ENCODE measurements at places on chromosomes 13 and 19.
A peak's percentile ranks its signal among the peaks of the same experiment; 100 is the strongest.

- no peak for DNase-seq
These were observed 4.8 kb downstream of the TSKS start for GRCh38 chr19:49758292-49758691.

DNA sequence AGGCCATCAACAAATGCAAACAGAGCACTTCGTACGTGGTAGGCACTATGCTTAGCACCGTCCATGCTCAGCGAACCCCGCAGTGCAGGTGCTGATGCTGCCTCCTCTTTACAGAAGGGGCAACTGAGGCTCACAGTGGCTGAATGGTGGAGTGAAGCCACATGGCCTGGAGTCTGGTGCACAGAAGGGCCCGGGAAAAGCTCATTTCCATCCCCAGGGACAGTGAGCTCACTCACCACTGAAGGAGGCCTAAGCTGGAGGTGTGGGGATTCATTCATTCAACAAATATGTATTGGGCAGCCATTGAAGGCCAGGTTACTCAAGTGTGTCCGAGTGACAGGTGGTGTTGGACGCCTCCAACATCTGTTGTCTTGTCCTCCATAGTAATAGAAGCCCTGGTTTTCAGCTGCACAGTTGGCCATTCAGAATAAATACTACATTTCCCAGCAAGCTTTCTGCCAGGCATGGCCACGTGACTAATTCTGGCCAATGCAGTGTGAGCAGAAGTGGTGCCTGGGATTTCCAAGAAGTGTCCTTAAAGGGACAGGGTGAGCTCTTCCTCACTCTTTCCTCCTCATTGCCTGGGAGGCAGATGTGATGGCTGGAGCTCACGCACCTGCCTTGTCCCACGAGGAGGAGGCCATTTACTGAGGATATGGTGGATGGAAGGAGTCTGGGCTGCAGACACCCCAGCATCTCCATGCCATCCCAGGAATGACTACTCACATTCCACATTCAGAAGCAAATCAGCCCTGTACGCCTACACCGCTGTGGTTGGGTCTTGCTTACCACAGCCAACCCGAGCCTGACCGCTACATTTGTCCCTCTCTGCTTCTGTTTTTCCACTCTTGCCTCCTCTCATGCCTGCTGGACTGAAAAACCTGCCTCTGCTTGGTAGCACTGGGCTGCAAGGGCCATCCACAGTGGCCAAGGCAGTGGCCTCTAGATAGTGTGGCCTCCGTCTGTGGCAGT lies 2.3 kb upstream of the ZNRF4 start:
- no peak for DNase-seq

DNA sequence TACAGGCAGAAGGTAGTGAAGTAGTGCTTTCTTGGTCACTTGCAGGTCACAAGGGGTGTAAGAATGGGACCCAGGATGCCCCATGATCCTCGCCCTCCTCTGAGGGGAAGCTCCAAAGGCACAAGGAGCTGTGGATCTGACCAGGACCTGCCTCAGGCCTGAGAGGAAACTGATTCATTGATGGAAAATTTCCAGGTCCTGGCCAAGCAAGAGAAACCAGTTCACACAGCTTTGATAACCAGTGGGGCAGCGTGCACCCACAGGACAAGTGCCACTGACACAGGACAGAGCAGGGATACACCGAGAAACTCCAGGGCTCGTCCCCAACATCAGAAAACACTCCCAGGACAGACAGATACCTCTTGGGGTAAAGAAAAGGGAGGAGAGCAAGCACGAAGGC lies 177.1 kb downstream of the RBM26 start:
- DNase-seq: no peak

DNA sequence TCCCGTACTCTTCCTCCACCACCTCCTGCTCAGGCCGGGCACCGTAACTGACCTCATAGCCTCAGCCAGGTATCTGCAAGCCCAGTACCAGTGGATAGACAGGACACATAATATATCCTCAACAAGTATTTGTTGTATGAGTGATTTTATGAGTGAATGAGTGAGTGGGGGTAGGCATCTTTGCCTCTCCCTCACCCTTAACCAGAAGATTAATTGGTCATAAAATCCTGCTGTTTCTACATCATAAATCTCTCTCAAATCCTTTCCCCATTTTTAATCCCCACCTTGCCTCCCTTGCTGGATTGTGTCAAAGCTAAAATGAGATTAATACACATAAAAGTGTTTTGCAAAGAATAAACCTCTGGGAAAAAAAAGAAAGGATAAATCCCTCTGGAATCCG lies 44.4 kb upstream of the HMGB1 start:
- DNase-seq: no peak

GRCh38 chr19:52369559-52370340 lies at the start of gene ZNF880:
ZNF880 (plus strand) TSS chr19:52369923; CDS start chr19:52369966, 43 bp downstream.
- peak; percentile 43 for DNase-seq

DNA sequence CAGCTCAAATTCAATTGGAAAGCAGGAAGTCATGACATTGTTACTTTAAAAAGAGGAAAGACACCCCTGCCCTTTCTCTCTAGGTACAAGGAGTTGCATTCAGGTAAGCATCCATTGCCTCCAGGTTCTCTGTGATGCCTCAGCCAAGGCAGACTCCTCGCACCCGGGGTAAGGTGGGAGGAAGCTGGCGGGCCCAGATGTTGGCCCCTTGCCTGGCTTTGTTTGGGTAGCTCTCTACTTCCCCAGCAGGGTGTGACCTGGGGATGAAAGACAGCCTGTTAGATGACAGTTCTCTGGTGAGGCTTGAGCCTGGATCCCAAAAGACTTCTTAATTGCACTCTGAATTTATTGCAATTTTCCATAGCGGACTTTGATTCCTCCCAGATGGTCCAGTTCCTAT lies 25.6 kb downstream of the SHISA2 start:
- no peak for DNase-seq

DNA sequence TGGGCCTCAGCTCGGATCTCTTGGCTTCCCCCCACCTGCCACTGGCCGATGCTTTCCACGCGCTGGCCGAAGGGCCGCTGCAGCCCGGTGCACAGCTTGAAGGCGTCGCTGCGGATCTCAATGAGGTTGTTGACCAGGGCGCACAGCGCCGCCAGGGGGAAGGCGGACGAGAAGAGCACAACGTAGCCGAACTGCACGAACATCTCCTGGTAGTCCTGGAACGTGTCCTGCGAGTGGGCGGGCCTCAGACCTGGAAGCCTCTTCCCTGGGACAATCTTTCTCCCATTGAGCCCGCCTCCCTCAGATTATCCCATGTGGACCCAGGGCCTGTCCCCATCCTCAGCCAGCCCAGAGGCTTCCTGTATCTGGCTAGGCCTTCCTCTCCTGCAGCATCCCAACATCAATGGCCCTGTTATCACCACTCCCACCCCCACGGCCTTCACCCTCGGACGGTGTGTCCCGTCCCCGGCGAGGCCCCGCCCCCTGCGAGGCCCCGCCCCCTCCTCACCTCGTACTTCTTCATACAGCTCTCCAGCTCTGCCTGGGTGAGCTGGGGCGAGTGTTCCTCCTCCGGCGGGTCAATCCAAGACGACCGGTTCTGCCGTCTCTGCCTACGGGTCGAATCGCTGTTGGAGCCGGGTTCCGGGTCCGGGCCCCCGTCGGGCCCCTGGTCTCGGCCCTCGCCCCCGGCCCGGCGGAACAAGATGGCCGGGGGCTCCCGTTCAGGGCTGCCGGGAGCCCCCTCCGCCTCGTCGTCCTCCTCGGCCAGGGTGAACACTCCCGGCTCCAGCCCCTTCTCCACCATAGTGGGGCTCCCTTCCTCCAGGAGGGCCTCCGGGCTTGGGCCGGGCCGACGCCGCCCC lies 6.8 kb downstream of the ANO8 start:
- no peak for DNase-seq

- DNase-seq: no peak
These were observed 13.9 kb downstream of the FCHO1 start for GRCh38 chr19:17765069-17765618.

- DNase-seq: no peak
These were observed 70.3 kb upstream of the MCF2L start for GRCh38 chr13:112898621-112899280.

GRCh38 chr13:61052175-61052574 lies 363.5 kb downstream of the PCDH20 start:
- DNase-seq: no peak

DNA sequence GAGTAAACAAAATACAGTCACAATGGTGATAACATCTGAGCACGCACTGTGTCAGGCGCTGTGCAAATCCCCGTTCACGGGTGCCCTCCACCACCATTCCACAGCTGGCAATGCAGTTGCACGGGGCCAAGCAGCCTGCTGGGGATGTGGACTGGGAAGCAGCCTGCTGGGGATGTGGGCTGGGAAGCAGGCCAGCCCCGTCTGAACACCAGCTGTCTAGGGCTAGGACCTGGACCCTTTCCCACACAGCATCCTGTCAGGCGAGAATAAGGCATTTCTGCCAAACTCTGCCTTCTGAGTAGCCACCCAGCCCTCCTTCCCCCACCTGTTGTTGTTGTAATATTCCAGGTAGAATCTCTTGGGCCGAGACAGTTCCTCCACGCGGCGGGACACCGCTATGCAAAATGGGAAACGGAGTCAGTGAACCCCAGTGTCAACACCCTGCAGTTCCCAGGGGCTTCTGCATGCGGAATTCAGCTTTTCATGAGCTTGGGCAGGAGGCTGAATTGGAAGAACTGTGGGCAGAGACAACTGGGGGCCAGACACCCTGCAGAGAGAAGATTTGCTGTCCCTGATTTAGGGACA lies 27.8 kb upstream of the MIER2 start:
- DNase-seq: no peak
